ENCODE measurements at places on chromosomes 11 and 22.

GRCh38 chr11:1845095-1845429 lies 6.3 kb downstream of the TNNI2 start:
- no peak for DNase-seq

- DNase-seq, result no peak
These were observed 15.0 kb downstream of the USH1C start for GRCh38 chr11:17528906-17529843.

DNA sequence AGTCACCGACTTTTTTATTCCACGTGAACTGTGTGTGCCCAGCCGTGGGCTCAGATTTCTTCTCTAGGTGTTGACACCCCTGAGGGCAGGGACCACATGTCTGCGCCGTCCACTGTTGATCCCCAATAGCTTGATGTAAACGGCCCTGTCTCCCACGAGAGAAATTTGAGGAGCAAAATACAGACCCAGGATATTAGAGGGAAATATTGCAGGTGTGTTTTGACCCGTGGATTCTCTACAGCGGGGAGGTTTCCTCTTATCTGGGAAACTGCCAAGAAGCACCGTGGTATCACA lies 437.5 kb downstream of the TBC1D22A start:
- DNase-seq, result no peak

DNA sequence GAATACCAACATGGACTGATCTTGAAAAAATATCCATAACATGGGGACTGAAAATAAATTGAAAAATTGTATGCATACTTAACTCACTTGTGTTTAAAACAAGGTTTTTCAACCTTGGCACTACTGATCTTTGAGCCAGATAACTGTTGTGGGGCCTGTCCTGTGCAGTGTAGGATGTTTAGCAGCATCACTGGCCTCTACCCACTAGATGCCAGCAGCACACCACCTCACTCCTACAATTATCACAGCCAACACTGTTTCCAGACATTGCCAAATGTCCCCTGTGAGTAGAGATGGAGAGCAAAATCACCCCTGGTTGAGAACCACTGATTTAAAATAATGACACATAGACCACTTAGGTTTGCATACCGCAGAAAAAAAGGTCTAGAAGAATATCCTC lies 45.0 kb upstream of the SLC1A2 start:
- DNase-seq, result no peak

GRCh38 chr22:28443526-28443876 lies 236.1 kb downstream of the TTC28 start:
- DNase-seq, result no peak

DNA sequence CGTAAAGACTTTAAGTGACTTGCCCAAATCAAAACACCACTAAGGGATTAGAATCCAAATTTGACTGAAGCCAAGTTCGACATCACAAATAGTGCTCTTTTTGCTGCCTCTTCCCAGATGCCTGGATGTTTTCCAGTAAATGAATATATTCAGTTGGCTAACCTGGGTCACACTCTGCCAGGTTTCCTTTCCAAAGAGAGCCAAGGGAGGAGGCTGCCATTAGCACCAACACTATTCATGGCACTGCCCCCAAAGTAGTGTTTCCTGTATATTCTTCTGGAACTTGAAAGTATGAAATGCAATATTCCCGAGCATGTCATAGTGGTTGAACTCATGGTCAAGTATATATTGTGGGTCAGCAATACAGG lies 219.3 kb upstream of the UBASH3B start:
- no peak for DNase-seq

- no peak for DNase-seq
These were observed 6.6 kb upstream of the OR6X1 start for GRCh38 chr11:123760894-123761293.

DNA sequence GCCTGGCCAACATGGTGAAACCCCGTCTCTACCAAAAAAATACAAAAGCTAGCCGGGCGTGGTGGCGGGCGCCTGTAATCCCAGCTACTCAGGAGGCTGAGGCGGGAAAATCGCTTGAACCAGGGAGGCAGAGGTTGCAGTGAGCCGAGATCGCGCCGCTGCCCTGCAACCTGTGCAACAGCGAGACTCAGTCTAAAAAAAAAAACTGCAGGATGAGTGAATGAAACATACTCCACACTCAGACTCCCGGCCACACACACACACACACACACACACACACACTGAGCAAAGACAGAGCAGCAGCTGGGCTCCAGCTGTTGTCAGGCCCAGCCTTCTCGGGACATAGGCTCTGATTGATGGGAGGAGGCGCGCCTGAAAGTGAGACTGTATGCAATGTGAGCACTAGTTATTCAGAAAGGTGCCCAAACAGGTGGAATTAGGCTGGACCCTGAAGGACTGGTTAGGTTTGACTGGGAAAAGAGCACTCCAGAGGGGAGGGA lies 1.5 kb upstream of the PLEKHA7 start:
- DNase-seq, result no peak

- no peak for DNase-seq
These were observed 22.2 kb downstream of the P2RY2 start for GRCh38 chr11:73240190-73240781.
